ENCODE measurements at places on chromosomes 7 and 10.

- H3K36me3 ChIP-seq = no peaks in the 10 kb centered on the region
- H3K27me3 ChIP-seq = no peaks in the 10 kb centered on the region
- no peak overlapping the region for H3K4me3 ChIP-seq
- no peak overlapping the region for H3K27ac ChIP-seq
- no peak for DNase-seq
- no peaks in the 10 kb centered on the region for H3K4me1 ChIP-seq
These were observed 32.6 kb upstream of the CHCHD3 start for GRCh38 chr7:133114519-133114918.

DNA sequence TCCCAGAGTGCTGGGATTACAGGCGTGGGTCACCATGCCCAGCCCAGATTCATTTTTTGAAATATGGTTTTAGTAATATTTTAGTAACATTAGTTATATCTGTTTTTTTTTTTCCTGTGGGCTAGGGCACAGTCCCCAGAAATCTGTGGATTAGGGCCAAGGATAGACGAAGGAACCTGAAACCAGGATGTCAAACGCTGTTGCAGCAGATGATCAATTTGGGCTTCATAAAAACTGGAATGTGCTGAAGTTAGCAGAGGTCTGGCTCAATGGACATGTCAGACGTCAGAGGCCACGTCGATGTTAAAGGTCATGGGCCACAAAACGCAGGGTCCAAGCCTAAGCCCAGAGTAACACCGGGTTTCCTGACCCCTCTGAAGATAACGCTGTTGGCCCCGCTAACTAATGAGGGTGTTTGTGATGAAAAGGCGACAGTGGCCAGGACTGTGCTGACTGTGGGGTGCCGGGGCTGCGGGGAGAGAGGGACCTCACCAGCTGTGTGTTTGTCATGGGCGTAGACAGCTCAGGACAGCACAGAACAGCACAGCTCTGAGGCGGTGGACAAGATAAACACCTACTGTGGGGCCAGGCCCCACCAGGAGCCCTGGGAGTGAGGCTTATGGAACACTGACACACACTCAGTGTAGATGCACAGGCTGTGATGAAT, 23.8 kb upstream of the GTPBP4 start:
- DNase-seq = no peak
- no peaks in the 10 kb centered on the region for H3K36me3 ChIP-seq
- no peak overlapping the region for H3K27ac ChIP-seq
- H3K4me1 ChIP-seq = no peaks in the 10 kb centered on the region
- H3K27me3 ChIP-seq = no peaks in the 10 kb centered on the region
- no peak overlapping the region for H3K4me3 ChIP-seq

- H3K4me1 ChIP-seq = peaks cover 7% of the 10 kb centered on the region
- no peaks in the 10 kb centered on the region for H3K36me3 ChIP-seq
These were observed 24.9 kb upstream of the CHST3 start for GRCh38 chr10:71939304-71939703.

DNA sequence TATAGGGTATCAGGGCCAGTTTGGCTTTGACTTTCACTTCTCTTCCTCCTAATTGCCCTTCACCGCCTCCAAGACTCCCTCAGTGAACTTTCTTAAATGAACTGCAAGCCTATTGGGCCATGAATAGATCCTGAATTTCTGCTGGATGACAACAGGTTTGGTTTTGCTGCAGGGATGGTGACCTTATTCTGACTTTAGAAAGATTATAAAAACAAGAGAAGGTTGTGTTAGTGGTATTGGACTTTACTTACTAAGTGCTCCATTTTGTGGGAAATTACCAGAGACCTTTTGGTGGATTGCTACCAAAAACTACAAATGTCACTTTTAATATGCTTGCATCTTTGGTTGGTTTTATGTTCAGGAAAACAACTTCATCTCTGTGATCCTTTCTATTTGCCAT, 11.5 kb upstream of the LIPA start:
- no peaks in the 10 kb centered on the region for H3K4me1 ChIP-seq
- no peak overlapping the region for H3K27ac ChIP-seq
- DNase-seq = no peak
- no peak overlapping the region for H3K4me3 ChIP-seq
- H3K36me3 ChIP-seq = no peaks in the 10 kb centered on the region

DNA sequence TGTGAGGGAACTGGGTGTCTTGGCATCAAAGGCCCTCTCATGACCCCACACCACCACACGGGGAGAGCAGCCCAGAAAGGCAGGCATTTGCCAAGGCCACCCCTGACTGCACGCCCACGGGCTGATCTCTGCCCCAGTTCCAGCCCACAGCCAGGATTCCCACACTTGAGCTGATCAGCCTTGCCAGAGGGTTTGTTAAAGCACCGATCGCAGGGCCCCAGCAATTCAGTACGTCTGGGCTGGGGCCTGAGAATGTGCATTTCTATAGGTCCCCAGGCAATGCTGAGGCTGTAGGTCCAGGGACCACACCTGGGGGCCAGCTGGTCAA, 103.9 kb downstream of the TNS3 start:
- H3K4me1 ChIP-seq = peaks cover 34% of the 10 kb centered on the region
- DNase-seq = no peak
- H3K4me3 ChIP-seq = no peak overlapping the region
- peak overlapping the region; percentile 80 for H3K27ac ChIP-seq
- H3K36me3 ChIP-seq = no peaks in the 10 kb centered on the region

GRCh38 chr10:96814264-96814663, 17.8 kb upstream of the LCOR start:
- H3K4me3 ChIP-seq = no peak overlapping the region
- H3K36me3 ChIP-seq = no peaks in the 10 kb centered on the region
- H3K27me3 ChIP-seq = no peaks in the 10 kb centered on the region
- no peak overlapping the region for H3K27ac ChIP-seq
- DNase-seq = no peak

- no peaks in the 10 kb centered on the region for H3K4me1 ChIP-seq
- no peaks in the 10 kb centered on the region for H3K36me3 ChIP-seq
- DNase-seq = no peak
- no peak overlapping the region for H3K4me3 ChIP-seq
These were observed 186.8 kb downstream of the MACC1 start for GRCh38 chr7:20030417-20030816.

GRCh38 chr7:136061433-136061832, 84.3 kb upstream of the MTPN start:
- H3K36me3 ChIP-seq = no peaks in the 10 kb centered on the region
- DNase-seq = no peak
- H3K27ac ChIP-seq = no peak overlapping the region
- no peaks in the 10 kb centered on the region for H3K4me1 ChIP-seq
- no peak overlapping the region for H3K4me3 ChIP-seq
